ENCODE measurements at places on chromosomes 7 and 10. TPM values are rescaled to one million over a fixed set of nuclear protein-coding genes. Genes with fewer than 3 reads are reported as not detected.

Gene NEUROG3
- total RNA-seq = not detected

DNA sequence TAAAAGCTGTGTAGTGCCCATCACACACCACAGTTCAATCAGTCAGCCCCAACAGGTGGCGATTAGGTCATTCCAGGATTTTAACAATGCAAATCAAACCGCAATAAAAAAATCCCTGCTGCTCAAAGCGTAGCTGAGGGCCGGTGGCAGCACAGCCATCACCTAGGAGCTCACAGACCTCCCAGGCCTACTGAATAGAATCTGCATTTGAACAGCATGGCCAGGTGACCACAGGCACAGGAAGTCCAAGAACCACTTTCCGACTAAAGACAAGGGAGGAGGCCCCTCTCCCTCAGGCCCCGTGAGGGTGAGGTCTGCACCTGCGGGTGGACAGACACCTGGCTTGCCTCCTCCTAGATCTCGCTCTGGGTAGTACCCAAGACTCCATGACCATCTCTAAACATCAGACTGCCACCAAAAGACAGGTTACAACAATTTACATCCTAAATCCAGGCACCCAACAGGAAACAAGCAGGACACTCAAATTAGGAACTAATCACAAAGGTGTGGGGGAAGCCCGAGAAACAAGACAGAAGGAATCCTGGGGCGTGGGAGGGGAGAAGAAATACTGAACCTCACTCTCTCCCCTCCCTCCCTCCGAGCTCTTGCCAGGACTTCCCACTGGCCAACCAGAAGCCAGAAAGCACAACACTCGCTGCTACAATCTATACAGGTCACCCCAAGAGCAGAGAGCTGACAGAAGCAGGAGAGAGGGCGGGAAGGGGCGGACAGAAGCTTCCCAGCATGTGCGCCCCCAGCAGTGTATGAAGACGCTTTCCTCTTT is 19.2 kb downstream of the GNA12 start:
- no peak for DNase-seq

Gene SPAG6
- total RNA-seq = not detected

GRCh38 chr10:23432639-23433038 is 6.2 kb upstream of the OTUD1 start:
- no peak for DNase-seq

GRCh38 chr7:23721456-23721855 is 11.4 kb downstream of the STK31 start:
- no peak for DNase-seq

DNA sequence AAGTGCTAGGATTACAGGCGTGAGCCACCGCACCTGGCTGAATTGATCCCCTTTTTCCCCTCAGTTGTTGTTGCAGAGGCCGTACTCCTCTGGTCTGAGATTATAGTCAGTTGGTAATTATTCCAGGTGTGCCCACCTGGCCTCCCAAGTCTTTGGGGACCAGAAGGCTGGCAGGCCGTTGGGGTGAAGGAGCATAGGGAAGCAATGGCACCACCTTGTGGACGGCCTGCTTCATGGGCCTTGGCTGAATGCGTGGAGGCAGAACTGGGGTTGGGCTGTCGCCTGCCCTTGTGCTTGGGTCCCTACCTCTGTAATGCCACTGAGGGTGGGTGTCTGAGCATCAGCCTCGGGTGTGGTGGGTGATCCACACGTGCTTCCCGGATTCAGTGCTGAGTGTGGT is 125.7 kb downstream of the RGS10 start:
- peak; percentile 64 for DNase-seq
